Stimulated activated memory B cell treated with anti-CD40 and anti-IgM and Interleukin-4, amounts not matched to agents 10 μg/mL and 1 μg/mL and 100 μg/mL, for 72 hours (primary cell): ENCODE measurements at places on chromosomes 7 and 10.

DNA sequence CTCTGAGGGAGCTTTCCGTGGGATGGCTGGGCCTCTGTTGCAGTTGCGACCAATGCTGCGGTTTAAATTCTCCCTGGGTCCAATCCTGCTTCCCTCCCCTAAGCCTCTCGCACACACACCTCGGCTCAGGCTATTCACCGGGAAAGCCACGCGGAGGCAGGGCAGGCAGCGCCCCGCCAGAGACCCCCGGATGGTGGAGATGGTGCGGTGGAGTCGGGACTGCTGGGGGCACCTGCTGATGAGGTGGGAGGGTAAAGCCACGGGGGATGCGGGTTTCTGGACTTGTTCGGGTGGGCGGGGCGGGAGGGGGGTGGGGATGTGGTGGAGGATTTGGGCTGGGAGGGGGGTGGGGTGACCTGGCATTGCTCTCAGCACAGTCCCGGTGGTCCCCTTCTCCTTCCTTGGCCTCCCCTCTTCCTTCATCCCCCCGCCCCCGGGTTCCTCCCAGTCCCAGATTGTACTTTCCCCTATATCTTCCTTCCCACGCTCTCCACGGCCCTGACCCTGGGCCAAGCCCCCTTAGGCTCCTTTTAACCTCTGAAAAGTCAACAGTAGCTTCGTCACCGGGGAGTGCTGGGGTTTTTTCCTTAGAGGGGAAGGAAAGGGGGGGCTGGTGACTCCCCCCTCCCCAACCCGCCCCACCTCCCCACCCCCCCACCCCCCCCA, 16.4 kb downstream of the UNCX start:
- ATAC-seq = no peak

GRCh38 chr10:824497-824896, 107.0 kb downstream of the LARP4B start:
- no peak for ATAC-seq

GRCh38 chr7:96089511-96089910, 232.4 kb downstream of the SLC25A13 start:
- no peak for ATAC-seq

DNA sequence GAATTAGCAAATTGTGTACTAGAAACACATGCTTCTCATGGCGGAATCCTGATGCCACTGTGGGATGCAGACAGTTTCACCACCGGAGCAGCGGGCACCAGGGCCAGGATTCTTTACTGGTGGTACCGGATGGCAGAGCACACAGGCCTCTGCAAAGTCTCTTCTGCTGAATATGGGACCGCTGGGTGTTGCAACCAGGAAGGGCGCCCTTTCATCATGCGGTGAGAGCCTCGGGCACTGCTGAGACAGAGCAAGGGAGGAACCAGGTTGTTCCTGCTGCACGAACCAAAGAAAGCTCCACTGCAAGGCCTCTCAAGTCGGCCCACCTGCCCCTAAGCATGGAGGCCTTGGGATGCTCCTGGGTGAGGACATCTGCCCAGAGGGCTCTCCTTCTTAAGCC, 57.0 kb upstream of the NMT2 start:
- ATAC-seq = no peak

- ATAC-seq = no peak
Measured at GRCh38 chr7:118306771-118307170, 82.3 kb downstream of the ANKRD7 start.

DNA sequence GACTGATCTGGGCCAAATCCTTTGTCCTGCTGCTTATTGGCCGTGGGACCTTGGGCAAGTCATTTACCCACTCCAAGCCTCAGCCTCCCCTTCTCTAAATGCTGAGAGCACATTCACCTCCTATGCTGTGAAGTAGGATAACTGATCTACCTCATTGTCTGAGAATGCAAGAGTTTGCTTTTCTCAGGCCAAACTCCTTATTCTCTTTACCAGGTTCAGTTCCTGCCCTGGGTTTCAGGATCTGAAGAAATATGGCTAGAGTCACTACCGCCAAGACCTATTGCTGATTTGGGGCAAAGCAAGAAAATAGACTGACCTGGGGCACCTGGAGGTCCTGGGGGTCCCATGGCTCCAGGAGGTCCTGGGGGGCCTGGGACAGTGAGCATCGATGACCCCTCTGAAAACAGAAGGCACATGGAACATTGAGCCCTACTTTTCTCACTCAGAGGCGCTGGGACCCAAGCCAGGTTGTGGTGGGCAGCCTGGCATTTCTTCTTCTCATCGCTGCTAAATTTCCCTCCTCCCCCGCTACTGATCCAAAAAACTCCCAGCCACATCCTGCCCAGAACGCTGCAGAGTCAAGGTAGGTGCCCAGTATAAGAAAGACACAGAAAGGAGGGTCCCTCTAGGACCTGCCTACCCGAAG, 42.4 kb downstream of the COL17A1 start:
- no peak for ATAC-seq

DNA sequence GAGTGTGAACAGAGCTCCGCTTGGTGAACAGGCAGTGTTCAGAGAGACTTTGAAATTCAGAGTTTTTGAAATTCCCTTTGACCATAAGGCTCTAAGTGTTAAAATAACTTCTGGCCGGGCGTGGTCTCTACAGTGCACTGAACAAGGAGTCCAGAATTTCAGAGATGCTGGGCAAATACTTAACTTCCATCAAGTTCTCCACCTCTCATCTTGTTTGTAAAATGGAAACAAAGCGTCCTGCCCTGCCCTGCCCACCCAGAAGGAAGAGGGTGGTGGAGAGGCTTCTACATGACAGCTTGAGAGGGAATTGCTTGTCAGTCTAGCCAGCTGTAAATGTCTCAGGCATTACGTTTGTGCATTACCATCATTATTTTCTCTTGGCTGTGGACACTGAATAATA, 102.6 kb downstream of the RGS10 start:
- ATAC-seq = no peak

GRCh38 chr10:74453169-74453568, 302.1 kb downstream of the ADK start:
- ATAC-seq = no peak

DNA sequence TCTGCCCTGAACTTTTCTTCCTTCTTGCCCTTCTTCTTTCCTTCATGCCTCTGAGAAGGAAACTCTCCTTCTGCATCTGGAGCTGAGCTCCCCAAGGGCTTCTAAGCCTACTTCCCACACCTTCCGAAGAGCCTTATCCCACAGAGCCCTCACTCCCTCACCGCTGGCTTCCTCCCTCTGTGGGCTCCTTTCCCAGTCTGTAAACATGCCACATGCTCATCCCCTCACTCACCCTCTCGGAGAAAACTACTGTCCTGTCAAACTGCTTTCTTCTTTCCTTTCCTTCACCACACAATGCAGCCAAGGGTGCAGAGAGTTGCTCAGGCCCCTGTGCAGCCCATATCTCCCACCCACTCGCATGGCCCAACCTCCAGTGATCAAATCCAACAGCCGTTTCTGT, 18.1 kb downstream of the ANKRD16 start:
- ATAC-seq = no peak

GRCh38 chr7:123415625-123416024, 118.8 kb downstream of the IQUB start:
- no peak for ATAC-seq

GRCh38 chr10:34816501-34817002, 1.5 kb upstream of the PARD3 start:
- ATAC-seq = no peak

DNA sequence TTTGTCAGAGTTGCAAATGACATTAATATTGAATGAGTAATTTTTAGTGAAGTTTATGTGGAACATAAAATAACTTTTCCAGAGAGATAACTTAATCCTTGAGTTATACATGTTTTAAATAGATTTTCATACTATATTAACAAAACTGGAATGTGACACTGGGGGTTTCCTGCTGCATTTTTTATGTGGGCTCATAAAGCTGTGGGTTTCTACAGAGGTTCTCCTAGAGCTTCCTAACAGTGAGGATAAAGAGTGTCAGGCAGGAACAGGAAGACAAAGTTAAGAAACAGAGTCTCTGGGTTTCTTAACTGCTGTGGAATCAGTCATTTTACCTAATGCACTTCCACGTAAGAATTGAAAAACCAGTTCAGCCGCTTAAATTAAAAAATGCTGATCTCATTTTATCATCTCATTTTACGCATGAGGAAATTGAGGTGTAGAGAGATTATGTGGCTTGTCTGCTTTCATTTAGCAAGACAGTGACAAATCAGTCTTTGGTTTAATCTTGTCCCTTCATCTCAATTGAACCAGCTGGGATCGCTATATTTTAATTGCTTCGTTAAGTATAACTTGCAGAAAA, 5.0 kb downstream of the CD36 start:
- no peak for ATAC-seq

- ATAC-seq = no peak
Measured at GRCh38 chr7:129616530-129616929, 5.0 kb downstream of the NRF1 start.

GRCh38 chr10:88934900-88935672, 17.5 kb downstream of the ACTA2 start:
- ATAC-seq = peak; percentile 72

- ATAC-seq = no peak
Measured at GRCh38 chr10:51224671-51225161, 150.4 kb downstream of the PRKG1 start.

GRCh38 chr10:104487794-104488438, 134.3 kb downstream of the CFAP58 start:
- no peak for ATAC-seq

DNA sequence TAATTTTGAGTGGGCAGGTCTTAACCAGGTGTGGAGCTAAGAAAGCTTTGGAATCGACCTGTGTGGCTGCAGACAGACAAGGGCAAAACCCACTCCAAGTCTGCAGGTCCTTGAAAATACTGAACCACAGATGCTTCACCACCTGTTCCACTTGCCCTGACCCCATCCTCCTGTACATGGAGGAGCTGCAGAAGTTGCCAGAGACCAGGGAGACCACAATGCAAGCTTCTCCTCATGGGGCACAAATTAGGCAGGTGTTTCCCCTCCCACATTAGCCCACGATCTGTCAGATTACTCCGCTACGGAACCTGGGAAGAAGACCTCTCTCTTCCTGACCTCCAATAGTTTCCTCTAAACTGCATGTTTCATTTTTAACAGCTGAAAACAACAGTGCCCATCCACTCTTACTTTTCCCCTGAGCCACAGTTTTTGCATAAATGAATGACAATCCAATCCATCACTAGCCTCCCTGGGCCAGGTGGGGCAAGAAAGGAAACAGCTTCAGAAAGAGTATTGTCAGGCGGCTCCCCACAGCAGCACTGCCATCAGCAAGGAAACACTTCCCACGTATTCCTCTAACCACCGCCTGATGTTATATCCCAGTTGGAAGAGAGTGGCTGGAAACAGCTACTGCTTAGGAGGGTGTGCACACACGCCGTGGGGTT, 141.6 kb downstream of the PRKAG2 start:
- no peak for ATAC-seq
